HCT116 (cell line): ENCODE measurements at places on chromosomes 7 and 10. TPM values are rescaled to one million over a fixed set of nuclear protein-coding genes. Genes with fewer than 3 reads are reported as not detected.

Gene SERPINE1
- total RNA-seq: 12.8 TPM

Gene TRPV5
- total RNA-seq: not detected

- DNase-seq: no peak
Observed at GRCh38 chr7:66642186-66642585, 13.5 kb downstream of the KCTD7 start.

GRCh38 chr7:98968621-98969020, 90.3 kb downstream of the TRRAP start:
- DNase-seq: no peak

DNA sequence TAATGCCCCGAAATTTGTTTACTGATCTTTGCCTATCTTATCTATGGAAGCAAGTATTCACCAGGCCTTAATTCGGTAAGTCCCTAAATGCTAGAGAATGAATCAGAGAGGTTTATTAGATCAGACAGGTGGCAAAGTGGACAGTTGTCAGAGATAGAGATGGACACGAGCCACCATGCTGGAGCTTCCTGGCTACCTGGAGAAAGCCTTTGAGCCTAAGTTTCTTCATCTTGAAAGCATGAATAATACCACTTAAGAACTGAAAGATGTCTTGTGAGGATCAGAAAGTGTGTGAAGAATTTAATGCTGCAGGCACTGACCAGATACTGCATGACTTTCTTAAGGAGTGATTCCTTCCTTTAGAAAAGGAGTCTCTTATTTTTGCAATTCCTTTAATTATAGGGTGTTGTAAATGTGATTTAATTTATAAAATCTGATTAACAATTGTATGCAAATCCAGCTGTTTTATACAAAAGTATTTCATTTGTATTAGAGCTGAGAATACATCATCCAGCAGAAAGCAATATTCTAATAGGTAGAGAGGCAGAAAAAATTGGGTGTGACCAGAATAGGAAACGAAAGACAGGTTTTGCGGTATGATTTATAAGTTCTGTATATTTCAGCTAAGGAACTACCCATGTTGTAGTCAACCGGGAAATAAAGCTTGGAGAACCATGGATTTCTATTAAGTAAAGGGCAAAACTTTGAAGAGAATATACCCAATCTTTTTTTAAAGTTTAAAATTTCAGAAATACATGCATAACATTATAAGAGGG, 82.7 kb downstream of the SMURF1 start:
- DNase-seq: no peak

DNA sequence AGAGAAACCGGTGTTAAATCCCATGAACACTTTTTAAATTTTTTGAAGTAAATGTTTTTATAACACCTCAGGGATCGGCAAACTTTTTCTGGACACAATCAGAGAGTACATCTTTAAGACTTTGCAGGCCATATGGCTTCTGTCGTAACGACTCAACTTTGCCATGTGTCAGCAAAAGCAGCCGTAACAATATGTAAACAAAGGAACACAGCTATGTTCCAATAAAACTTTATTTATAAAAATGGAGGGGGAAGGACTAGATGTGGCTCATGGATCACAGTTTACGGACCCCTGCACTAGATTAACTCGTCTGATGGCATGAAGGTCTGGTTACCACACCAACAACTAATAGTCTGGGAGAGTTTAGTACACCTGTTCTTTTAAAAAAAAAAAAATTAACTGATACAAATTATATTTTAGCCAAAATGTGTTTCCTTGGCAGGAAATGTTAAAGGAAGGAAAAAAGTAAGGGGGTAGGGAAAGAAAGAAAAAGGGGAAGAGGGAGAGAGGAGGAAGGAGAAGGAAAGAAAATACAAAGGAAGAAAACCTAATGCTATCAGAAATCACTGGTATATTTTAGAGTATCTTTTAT, 50.2 kb downstream of the ABI1 start:
- no peak for DNase-seq

- no peak for DNase-seq
Observed at GRCh38 chr7:22670422-22670815, 56.6 kb upstream of the IL6 start.

Gene BCCIP
- total RNA-seq: 159 TPM

DNA sequence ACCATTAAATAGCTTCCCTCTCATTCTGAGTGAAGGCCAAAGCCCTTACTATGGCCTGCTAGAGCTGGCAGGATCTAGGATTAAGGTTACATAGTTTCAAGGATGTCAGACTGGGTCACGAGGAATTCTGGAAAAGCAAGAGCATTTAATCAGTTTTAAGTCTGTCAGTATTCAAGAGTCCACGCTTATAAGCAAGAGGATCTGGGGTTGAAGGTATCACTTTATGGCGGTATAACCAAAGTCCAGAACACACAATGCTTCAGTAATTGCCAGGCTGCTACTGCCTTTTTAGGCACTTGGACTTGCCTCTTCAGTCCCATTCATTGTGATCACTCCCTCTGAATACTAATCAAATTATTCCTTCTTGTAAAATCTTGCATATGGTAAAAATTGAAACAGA, 101.0 kb downstream of the HBP1 start:
- no peak for DNase-seq

DNA sequence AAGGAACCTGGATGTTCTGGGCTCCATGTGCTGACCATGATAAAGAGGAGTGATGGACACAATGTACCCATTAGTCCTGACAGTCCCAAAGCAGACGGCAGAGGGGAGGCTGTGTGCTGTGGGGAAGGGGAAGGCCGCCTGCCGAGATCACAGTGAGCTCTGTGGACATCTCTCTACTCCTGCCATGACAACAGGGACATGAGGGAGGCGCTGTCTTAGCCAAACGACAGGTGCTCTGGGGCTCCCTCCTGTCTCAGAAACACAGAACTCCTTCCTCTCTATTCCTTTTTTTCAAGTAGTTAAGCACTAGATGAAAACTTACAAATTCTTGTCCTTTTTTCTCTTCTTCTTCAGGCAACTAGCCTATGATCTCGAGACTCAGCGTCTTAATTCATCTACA, 113.1 kb downstream of the RNF32 start:
- DNase-seq: no peak

DNA sequence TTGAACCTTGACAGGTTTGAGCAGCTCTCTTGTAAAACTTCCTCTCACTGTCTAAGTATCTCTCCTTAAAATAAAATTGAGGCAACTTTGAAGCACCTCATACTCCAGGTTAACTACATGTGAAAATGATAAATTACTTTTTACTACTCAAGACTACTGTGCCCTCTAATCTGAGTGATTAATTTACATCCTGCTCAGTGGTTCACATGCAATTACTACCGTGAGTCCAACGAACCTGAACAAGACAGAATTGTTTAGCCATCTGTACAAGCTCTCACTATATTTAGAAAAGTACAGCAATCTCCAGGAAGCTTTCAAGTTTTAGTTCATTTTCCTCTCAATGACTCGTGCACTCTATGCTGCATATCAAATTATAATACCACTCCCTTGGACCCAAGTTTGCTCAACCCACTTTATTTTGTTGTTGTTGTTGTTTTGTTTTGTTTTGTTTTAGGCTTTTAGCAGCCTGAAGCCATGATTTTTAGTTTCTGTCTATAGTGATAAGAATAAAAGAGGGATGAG, 21.2 kb downstream of the PDE1C start:
- no peak for DNase-seq
